Mucosa of descending colon (tissue), 3 donors: ENCODE measurements at places on chromosomes 4 and X. TPM values are rescaled to one million over a fixed set of nuclear protein-coding genes. Genes with fewer than 3 reads are reported as not detected.

Gene SOWAHD
- 2.1 TPM for total RNA-seq

Gene YY2
- total RNA-seq: 1.2 TPM

Gene FABP2
- 39.7 TPM for total RNA-seq

Gene SRPX2
- total RNA-seq: 17.6 TPM

Gene SYNPO2
- total RNA-seq: 18.9 TPM

Gene TBC1D8B
- total RNA-seq: 10.3 TPM

Gene PITX2
- 2.6 TPM for total RNA-seq

Gene NPY1R
- 20.6 TPM for total RNA-seq

Gene IQCM
- total RNA-seq: 3.0 TPM

Gene BEND4
- 0.19 TPM for total RNA-seq

Gene NUDT11
- total RNA-seq: 0.43 TPM

GRCh38 chr4:147117431-147117830 is 171.8 kb upstream of the TTC29 start:
- DNase-seq: no peak

DNA sequence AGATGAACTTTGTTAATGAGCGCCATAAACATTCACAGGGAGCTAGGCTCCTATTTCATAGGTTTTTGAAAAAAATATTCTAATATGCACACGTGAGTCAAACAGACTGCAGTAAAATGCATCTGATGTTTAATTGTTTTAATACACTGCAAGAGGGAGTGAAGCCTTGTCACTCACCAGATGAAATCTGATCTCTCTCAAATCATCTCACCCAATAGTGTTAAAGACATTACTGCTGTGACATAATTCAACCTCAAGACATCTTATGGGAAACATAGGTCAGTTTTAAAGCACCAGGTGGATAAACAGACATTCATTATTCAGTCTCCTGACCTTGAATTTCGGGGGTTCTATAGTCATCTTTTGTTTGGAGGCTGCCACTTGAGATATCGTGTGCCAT is 148.3 kb downstream of the MAML3 start:
- DNase-seq: no peak

DNA sequence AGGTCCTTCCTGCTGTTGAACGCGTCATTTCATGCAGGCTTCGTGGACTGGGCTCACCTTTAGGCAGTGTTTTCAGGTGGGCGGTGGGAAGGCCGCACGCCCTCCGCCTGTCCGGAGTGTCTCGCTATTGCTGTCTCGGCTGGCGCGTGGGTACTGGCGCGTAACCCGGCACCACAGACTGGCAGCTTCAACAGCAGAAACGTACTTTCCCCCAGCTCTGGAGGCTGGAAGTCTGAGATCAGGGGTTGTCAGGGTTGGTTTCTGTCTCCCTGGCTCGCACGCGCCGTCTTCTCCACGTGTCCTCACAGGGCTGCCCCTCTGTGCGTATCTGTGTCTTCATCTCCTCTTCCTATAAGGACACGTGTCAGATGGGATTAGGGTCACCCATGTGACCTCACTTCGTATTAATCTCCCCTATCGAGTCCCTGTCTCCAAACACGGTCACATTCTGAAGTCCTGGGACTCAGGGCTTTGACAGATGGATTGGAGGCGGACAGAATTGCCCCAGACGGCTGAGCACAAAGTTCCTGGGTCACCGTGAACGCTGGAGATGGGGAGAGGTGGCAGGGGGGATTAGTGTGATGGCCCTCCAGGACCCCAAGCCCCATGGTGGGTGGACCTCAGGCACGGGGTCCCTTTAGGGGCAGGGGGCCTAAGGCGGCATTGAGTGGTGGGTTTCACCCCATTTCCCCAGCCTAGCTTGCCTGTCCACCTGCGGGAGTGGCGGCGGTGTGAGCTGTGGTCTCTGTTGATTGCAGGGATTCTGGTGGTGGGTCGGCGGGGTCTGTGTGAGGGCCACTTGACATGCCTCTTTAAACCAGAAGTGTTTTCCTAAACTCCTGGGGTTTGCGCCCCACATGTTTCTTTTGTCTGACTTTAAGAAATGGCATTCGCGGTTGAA is 83.4 kb upstream of the LRPAP1 start:
- no peak for DNase-seq

GRCh38 chrX:130085551-130086446 is 24.5 kb downstream of the ELF4 start:
- DNase-seq: peak; percentile 6

DNA sequence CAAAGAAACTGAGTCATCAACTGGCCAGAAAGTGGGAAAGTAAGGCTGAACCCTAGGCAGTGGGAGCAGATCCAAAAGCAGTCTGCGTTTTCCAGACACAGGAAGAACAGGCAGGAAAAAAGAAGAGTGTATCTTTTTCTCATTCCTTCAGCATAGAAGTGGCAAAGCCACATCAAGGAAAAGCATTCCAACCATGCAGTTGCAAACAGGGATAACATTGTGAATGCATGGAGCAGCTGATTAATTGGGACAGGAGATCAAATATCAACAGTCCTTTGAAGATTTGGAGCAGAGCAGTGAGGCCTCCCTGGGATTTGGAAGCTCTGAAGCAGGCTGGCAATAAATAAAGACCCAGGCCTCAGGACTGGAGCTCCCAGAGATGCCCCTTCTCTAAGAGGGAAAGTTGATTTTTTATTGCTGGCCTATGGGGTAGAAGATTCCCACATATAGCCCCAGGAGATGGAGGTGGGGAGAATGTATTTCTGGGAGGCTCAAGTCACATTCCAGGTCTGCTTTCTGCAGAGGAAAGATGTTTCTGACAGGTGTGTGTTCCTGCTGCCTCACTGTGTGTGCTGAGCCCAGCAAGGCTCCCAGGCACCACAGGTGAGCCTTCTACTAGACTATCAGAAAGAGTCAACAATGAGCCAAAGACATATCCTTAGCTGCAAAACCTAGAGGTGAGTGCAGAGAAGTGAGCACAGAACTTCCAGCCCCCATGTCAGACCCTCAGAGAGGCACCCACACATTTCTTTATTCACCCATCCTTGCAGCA is 222.5 kb downstream of the RAB28 start:
- DNase-seq: no peak

DNA sequence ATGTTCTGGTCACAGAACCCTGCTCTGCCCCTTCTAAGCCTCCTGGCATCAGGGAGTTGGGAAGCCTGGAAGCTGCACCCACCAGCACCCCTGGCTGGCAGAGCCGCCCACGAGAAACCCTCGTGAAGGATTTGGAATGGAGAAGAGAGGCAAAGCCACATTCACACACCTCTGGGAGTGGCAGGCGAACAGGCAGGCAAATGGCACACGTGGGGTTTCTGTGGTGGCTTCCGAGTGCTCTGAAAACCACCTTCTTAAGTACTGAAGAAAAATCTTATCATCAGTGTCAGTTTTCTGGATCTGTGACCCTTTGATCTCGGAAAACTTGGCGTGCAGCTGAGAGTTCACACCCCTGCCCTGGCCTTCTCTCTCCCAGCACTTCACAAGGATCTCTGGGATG is 442.2 kb upstream of the FRG1 start:
- DNase-seq: no peak

DNA sequence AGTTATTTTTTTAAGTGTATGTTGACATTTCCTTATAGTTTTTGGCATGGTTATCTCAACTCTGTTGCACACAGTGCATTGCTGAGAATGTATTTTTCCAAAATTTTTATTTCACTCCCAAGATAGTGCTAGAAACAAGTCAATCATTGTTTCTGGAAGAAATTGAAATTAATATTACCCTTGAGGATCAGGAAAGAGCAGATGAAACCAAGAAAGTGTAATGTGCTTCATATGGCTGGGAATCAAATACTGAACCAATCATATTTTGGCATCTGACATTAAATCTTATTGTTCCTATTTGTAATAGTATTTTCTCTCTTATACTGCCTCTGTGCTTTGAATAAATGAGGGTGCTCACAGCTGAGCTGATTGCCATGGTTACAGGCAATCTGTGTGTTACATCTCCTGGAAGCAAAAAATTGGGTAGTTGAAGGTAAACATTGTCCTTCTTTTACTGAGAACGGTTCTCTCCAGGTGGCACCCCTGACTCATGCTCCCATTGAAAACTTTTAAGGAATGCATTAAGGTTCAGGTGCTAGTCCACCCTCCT is 358.2 kb upstream of the NR3C2 start:
- no peak for DNase-seq

- DNase-seq: no peak
Measured at GRCh38 chr4:119638359-119638758, 9.8 kb upstream of the PDE5A start.

- DNase-seq: no peak
Measured at GRCh38 chr4:177461606-177462005, 19.4 kb upstream of the AGA start.

DNA sequence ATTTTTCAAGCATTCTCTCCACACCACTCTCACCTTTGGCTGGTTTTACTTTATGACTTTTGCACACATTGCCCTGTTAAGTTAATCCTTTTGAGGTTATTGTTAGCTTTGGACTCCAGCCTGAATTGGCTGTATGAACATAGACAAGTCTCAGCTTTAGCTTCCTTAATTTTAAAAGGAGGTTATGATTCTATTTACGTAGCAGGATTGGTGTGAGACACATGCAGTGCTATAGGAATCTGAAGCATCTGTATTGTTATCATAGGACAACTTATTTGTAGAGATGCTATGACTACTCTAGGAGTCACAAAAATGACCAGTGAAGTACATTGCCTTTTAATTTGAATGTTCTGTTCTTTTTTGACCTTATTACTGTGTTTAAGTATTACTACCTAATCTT is 15.7 kb downstream of the PGAM4 start:
- peak; percentile 21 for DNase-seq

DNA sequence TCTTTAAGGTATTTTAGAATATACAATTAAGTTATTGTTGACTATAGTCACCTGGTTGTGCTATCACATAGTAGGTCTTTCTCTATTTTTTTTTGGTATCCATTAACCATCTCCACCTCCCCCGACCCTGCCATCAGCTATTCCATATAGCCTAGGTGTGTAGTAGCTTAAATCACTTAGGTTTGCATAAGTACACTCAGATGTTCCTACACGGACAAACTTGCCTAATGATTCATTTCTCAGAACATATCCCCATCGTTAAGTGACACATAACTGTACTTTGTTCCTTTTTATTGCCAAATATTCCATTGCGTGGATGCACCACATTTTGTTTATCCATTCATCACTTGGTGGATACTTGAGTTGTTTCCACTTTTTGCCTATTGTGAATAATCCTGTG is 67.9 kb downstream of the SLAIN2 start:
- no peak for DNase-seq

DNA sequence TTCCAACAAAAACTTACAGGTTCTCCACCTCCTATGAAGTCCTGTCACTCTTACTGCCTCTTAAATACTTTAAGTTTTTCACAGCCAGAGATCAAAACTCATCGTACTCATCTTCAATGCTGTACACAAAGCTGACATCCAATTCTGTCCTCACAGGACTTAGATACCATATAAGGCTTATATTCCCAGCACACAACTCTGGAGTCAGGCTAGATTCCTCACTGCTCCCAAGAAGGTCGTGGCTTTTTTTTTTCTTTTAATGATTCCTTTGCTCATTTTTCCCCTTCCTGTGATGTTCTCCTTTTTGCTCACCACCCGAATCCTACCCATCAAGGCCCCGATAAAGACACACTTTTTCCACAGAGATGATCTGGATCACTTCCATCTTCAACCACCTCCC is 914 bp downstream of the TRAPPC2 start:
- no peak for DNase-seq

GRCh38 chr4:73446336-73446938 is 10.4 kb downstream of the AFP start:
- no peak for DNase-seq

- DNase-seq: no peak
Measured at GRCh38 chr4:143555676-143556075, 42.2 kb downstream of the SMARCA5 start.

- DNase-seq: no peak
Measured at GRCh38 chrX:103330681-103331288, 746 bp downstream of the TCEAL7 start.

GRCh38 chr4:31678356-31678755 is 958.2 kb downstream of the PCDH7 start:
- no peak for DNase-seq

DNA sequence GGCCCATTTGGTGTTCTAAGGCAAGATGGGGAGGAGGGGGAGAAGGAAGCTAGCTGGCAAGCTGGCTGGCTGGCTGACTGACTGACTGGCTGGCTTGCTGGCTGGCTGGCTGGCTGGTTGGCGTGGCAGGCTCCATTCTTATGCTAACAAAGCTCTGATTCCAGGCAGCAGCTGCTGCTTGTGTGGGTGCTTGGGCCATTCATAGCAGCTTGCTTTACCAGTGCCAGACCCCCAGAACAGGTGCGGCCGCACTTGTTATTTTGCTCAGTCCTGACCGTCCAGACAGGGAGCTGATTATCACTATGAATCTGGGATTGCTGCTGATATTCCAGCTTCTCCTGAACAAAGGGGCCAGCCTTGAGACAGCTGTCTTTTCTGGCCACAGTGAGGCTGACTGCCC is 131.2 kb upstream of the PAK3 start:
- no peak for DNase-seq

GRCh38 chr4:162056990-162057389 is 106.8 kb downstream of the FSTL5 start:
- DNase-seq: no peak

GRCh38 chrX:43996491-43996890 is 23.3 kb upstream of the NDP start:
- DNase-seq: no peak
